ENCODE measurements at places on chromosomes 3 and 15.

DNA sequence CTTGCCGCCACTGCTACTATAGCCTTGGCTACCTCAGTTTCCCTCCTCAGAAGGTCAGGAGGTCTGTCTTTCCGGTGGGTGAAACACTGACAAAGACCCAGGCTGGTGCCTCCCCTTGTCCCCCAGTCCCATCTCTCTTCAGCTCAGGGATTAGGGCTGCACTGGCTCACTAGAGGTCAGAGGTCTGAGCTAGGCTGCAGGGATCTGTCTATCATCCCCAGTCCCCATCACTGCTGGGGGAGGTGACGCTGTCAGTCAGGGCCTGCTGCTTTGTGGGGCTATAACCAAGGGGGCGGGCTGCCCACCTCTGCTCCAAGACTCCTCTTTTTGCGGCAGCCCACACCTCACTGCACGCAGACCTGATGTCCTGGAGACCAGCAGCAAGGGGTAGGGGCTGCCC lies 13.7 kb downstream of the SEMA3F start:
- no peak for DNase-seq

DNA sequence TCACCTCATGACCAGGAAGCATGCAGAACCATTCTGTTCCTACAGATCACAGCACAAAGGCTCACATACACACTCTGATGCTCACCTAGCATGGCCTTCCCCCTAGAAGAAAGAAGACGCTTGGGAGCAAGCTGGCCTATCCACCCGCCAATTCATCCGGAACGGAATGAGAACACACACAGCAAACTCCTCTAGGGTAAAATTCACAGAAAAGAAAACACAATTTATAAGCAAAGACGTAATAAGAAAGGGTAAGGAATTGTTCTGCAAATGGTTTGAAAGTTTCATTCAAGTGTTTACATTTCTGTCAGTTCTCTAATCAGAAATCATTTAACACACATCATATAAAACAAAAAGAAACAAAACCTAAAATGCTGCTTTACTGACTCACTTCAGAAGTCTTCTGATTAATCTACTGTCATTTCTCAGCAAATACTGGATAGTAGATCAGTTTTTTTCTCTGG lies 218.1 kb downstream of the OSBPL10 start:
- DNase-seq: no peak

GRCh38 chr3:133991637-133992036 lies 38.1 kb downstream of the SLCO2A1 start:
- DNase-seq: no peak

DNA sequence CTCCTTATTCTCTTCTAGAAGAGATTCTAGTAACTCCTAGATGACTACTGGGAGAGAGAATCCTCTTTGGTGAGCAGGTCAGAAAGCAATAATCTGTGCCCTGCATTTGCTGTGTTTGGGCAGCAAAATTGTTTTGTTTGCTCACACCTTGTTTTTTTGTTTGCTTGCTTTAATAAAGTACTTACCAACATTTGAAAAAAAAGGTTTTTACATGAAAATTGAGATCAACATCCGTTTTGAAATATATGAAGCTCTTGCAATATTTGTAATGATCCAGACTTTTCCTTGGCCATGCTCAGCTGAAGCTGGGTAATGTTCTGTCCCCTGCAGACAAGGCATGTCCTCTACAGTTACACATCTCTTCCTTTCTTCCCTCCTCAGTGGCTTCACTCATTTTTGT lies 62.2 kb downstream of the DIPK2A start:
- peak; percentile 68 for DNase-seq

DNA sequence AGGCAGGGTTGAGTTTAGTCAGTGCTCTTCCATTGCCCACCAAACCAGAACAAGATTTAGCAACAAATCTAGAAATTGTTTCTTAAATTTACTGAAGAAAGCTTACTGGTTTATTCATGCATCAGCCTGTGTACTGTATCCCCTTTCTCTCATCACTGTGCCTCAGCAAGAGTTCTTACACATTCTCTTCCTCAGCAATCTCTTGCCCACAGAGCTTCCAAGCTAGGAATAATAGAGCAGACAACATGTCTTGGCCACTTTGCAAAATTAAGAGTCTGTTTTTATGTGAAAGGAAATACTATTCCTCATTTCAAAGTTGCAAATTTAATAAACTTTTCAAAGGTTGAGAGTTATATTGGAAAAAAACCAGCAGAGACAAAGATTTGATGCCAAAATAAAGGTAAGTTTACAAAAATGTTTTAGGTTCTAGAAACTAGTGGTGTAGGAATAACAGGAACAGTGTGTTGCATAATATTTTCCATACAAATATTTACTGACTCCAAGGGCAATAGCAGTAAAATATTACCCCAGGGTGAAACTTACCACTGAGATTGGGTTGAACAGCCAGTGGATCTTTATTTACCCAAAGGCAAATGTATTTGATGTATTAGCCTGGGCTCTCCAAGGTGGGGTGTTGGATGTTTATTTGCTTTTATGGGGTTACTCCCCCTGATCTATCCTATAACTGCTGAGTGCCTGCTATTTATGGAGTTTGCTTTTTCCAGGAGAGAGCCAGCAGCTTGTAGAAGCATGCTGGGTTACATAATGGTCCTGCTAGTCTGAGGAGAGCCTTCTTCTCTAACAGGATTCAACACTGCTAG lies 276.7 kb downstream of the ADAMTSL3 start:
- peak; percentile 6 for DNase-seq

GRCh38 chr3:67774676-67775075 lies 120.3 kb upstream of the SUCLG2 start:
- no peak for DNase-seq

DNA sequence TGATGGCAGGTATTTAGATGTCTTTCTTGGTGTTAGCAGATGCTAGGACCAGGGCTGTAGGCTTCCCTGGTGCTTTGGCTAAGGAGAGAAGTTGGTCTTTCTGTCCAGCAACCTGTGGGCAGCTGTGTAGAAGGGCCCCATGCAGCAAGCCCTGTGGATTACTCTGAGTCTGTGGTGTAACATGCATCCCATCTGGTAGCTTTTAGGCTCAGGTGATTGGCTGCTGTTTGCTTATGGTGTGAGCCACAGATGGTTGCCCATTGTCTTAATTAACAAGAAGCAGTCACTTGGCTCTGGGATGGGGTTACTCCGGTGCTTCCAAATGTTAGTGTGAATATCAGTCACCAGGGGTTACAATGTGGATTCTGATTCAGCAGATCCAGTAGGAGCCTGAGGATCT lies 368.6 kb upstream of the C2CD4B start:
- no peak for DNase-seq

GRCh38 chr3:143215059-143215458 lies 95.5 kb downstream of the CHST2 start:
- no peak for DNase-seq

Data from pons (tissue), 1 donor.